ENCODE measurements at places on chromosomes 5 and 9. TPM values are rescaled to one million over a fixed set of nuclear protein-coding genes. Genes with fewer than 3 reads are reported as not detected.

The ARL14EPL gene
- not detected for total RNA-seq

The RNF183 gene
- not detected for total RNA-seq

The HCN1 gene
- total RNA-seq = 0.17 TPM

The ARHGEF37 gene
- 1.4 TPM for total RNA-seq

The PCDHGA1 gene
- 0.17 TPM for total RNA-seq

The SETX gene
- 48.4 TPM for total RNA-seq

The FBXO4 gene
- total RNA-seq = 2.5 TPM

The CDH10 gene
- 6.4 TPM for total RNA-seq

The PCDHAC1 gene
- total RNA-seq = 5.9 TPM

The AGXT2 gene
- not detected for total RNA-seq

The ZNF300 gene
- total RNA-seq = 7.7 TPM

The FOXD4 gene
- total RNA-seq = 0.31 TPM

The TBCA gene
- total RNA-seq = 222 TPM
